ENCODE measurements at places on chromosomes 2 and 18.

GRCh38 chr18:12579775-12580174 lies 78.1 kb downstream of the SPIRE1 start:
- DNase-seq, result no peak

DNA sequence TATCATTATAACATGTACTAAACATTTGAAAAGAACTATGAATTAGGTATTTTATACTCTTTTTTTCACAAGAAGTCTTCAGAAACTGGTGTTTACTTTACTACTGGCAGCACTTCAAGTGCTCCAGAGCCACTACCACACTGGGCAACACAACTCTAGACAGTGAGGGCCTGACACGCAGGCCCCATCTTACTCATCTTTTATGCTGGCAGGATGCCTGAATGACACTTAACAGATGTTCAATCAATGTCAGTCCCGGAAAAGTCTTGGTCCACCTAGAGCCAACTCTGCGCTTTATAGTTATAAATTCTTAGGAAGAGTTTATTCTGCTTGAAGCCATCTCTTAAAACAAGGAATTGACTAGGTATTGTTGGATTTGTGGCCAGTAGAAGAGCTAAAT lies 8.7 kb upstream of the WIPF1 start:
- peak; percentile 24 for DNase-seq

GRCh38 chr2:126857502-126857901 lies 41.2 kb upstream of the TEX51 start:
- no peak for DNase-seq

- DNase-seq, result no peak
Observed at GRCh38 chr2:23708771-23709170, 218.2 kb downstream of the ATAD2B start.

GRCh38 chr2:46539327-46540276 lies 60.2 kb downstream of the TMEM247 start:
- DNase-seq, result no peak

GRCh38 chr18:38982072-38982471 lies 1416.5 kb upstream of the CELF4 start:
- no peak for DNase-seq

- DNase-seq, result no peak
Observed at GRCh38 chr2:217954469-217954868, 48.3 kb downstream of the TNS1 start.

DNA sequence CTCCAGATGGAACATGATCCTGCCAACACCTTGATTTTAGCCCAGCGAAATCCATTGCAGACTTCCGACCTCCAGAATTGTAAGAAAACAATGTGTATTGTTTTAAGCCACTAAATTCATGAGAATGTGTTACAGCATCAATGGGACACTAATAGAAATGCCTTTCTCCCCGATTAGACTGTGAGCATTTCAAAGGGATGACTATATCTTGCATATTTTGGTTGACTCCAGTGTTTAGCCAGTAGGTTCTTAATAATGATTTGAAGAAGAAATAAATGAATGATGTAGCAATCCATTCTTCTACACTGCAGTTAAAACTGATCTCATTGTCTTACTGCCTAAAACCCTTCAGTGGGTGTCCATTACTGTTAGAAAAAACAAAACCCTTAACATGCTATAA lies 67.4 kb upstream of the ACVR1C start:
- DNase-seq, result no peak

DNA sequence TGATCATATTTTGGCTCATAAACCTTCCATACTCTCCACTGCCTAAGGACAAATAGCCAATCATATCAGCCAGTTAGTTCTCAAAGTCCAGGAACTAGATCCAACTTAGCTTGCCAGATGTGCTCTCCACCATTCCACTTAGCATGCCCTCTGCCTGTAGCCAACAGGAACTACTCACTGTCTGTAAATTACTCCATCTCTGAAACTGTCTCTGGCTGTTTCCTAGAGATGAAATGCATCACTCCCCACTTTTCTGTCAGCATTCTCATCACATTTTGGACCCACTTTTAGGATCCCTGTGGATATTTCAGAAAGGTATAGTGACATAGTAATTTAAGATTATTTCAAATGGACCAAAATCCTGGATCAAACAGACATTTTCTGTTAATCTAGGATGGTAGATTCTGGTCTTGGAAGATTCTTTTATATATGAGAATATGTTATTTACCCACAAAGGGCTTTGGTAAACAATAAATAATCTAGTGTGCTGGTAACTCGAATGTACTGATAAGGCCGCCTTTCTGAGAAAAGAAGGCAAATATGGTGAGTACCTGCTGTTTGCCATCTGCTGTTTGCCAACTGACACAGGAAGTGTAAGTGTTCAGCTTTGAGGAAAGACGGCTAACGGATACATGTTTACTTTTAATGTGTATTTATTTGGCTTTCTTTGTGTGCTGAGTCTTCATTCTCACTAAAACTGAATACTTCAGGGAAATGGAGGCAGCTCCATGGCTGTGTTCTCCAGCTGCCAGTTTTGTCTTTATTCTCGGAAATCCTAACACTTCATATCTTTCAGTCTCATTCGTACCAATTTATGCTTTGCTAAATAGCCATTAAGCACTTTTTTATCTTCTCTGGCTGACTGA lies 79.5 kb downstream of the EVA1A start:
- no peak for DNase-seq

DNA sequence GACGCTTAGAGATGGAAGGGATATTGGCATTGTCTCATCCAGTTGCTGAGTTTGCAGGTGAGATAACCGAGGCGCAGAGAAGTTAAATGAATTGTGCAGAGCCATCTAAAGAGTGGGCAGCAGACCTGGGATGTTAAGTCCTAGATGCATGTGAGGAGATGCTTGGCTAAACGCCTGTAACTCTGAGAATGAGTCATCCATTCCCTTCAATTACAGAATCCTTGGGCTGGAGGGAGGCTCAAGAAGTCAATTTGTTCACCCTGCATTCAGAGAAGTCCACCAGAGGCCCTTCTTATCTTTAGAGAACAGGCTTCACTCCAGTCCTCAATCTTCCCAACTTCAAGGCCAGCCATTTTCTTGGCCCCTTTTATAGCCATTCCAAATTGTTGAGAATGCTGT lies 1.6 kb downstream of the EHD3 start:
- DNase-seq, result peak; percentile 77

DNA sequence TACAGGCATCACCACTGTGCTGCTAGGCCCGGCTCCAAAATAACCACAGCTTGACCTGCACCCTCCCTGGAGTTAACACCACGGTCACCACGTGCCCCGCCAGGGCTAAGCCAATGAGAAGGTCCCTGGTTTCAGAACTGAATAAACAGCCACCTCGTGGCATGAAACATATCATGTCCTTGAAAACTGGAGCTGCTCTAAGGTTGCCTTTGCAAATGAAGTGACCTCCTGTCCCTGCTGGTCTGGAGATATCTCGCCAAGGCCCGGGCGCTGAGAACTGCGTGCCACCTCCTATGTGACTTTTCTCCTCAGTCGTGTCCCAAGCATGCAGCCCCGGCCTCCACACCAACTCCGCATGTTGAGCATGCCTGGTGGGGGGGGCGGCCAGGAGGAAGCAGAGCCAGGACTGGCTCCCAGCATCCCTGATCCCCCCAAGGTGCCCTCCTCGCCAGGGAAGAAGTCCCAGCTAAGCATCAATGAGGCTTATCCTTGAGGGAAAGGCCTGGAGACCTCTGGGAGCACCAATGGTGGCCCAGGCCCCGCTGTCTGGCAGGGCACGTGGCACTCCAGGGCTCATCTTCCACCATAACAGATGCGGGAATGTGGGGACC lies 16.3 kb upstream of the KCNG2 start:
- DNase-seq, result no peak

DNA sequence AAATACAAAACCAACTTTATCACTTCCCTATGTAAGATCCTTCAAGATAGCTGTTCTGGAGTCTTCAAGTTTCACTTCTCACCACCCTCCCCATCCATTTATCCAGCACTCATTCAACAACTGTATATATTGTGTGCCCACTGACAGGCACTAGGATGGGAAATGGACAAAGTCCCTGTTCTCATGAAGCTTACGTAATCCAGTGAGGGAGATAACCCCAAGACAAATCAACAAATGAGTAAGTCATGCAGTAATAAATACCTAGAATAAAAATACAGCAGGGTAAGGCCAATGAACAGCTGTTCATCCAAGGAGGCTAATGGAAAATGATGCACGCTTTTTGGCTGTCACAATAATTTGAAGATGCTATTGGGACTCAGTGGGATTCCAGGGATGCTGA lies 133.8 kb downstream of the MEMO1 start:
- DNase-seq, result no peak

DNA sequence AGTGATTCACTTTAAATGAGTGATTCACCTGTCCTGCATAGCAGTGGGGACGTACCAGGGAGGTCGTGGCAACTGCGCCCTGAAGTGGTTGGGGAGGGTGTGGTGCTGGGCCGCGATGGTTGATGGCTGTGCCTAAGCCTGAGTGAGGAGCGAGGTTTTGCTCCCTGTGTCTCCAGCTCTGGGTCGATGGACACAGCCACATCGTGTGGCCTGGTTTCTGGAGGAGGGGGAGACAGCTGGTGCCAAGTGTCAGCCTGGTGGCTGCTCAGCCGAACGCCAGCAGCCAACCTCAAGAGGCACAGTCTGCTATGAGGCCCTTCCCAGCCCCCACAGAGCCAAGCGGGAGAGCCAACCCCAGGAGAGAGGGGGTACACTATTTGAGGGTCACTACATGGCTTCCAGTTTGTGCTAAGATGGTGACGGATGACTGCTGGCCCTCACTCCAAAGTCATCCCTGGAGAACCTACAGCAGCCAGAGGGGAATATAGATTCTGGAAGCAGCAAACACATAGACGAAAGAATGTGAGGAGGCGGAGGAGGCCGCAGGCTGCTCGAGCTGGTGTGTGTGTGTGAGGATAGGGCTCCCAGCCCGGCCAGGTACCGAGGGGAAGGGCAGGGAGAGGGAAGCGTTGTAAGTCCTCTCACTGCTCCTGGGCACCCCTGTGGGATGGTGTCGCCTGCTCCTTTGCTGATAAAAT lies 58.6 kb upstream of the OTOF start:
- DNase-seq, result no peak

DNA sequence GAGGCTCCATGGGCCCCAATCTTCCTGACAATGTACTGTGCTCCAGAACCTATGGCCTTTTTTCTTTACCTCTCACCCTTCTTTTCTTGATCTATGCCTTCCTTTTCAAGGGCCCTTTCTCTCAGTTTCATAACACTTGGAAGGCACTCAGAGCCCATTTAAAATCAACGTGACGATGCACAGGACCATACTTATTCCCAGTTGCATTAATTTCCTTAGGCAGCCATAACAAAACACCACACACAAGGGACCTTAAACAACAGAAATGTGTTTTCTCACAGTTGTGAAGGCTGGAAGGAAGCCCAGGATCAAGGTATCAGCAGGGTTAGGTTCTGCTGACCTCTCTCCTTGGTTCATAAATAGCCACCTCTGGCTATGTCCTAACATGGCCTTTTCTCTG lies 414.0 kb upstream of the TNP1 start:
- DNase-seq, result no peak

DNA sequence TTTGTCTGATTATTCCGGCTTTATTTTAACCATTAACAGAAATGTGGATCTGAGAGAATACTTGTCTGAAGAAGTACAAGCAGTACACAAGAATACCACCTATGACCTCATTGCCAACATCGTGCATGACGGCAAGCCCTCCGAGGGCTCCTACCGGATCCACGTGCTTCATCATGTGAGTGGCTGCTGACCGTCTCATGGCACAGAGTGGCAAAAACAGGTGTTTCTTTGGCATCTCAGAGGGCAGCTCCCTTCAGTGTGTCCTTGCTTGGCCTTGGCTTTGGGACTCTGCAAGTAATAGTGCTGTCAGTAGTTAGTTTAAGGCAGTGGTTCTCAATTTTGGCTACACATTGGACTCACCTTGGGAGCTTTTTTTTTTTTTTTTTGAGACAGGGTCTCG lies 23.1 kb downstream of the SFTPB start:
- no peak for DNase-seq

DNA sequence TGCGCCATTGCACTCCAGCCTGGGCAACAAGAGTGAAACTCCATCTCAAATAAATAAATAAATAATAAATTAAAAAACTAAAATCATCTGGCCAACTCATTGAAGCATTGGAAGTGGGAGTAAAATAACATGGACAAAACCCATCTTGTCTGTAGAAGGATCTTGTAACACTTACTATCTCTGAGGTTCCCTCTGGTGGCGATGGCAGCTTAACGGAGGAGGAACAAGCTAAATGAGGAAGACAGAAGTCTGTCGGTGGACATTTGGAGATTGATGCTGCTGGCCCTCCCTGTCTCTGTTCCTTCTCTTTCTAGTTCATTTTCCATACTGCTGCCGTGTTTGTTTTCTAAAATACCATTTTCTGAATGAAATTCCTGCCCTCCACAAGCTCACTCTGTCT lies 43.4 kb downstream of the ZCCHC2 start:
- peak; percentile 52 for DNase-seq

- DNase-seq, result no peak
Observed at GRCh38 chr2:239814116-239814860, 210.9 kb downstream of the NDUFA10 start.

DNA sequence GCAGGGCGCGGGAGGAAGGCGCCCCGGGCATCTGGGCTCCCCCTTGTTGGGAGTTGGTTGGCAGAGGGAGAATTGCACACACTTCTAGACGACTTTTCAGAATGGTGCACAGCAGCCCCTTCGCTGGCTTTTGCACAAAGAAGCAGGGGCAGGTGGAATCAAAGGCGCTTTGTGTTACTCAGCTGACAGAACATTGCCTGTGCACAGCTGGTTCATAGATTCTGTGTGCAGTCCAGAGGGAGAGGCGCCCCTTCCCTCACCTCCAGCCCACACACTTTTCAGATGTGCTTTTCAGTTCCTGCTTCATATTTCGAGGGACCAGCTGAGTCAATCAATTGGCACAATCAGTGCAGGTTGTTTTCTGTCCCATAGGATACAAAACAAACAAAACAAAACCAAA lies 348.4 kb upstream of the RAB12 start:
- DNase-seq, result no peak

DNA sequence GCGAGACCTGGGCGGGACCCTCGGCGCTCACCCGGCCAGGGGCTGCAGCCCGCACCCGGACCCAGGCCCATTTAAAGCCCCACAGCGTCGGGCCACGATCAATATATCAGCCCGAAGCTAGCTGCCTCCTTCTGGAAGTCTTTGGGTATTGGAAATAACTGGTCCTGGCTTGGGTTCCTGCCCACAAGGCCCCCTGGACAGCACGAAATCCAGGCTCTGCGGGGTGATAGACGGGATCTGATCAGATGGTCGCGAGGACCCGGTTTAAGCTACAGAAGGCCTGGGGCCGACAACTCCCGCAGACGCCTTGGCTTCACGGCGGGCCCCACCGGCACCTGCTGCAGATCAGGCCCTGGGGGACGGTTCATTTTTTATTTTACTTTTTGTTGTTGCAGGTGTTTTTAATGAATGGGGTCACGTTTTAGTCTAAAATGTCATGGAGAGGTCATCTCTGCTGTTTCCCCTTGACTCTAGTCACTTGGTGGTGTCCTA lies 362 bp upstream of the PSTPIP2 start:
- no peak for DNase-seq

GRCh38 chr2:128685841-128686496 lies 367.3 kb upstream of the HS6ST1 start:
- DNase-seq, result no peak

GRCh38 chr2:201931951-201932350 lies 101.7 kb upstream of the FZD7 start:
- no peak for DNase-seq

All from hematopoietic multipotent progenitor cell treated with erythropoietin and hydrocortisone succinate and interleukin-3 and kit ligand, for 8 days (in vitro differentiated cells).